ENCODE measurements at places on chromosomes 5 and 9.

- H3K27me3 ChIP-seq, result no peaks in the 10 kb centered on the region
- no peaks in the 10 kb centered on the region for H3K36me3 ChIP-seq
- no peak overlapping the region for H3K4me3 ChIP-seq
- no peak overlapping the region for H3K27ac ChIP-seq
- peaks cover 21% of the 10 kb centered on the region for H3K4me1 ChIP-seq
- DNase-seq, result no peak
Measured at GRCh38 chr9:1001838-1002237, 25.4 kb downstream of the DMRT3 start.

DNA sequence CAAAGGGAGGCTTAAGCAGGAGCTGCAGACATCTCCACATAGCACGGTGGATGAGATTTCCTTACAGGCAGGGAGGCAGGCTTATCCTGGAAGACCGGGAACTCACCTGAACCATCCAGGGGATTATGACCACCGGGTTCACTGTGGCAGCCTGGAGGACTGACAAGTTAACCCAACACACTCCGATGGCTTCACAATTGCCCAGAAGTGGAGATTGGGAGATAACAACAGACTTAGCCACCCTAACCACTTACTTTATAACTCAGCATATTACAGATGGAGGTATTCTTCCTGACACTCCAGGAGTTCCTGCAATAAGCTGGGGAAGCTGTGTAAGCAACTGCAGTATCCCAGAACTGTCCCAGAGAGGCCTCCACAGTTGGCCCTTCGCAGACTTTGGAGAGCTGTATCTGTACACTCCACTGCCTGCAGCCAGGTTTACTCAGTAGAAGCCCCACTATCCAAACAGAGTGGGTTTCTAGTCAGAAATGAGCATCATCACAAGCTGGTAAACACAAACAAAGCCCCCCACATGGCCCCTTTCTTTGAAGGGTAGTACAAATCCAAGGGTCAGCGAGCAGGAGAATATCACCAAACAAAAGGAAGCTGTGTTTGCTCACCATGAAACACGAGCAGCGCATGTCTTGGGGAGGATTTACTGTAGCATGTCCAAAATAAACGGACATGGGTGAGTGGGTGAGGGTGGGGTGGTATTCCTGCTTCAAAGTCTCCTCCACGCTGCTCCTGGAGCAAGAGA, 462.2 kb downstream of the RASEF start:
- no peaks in the 10 kb centered on the region for H3K36me3 ChIP-seq
- no peaks in the 10 kb centered on the region for H3K27me3 ChIP-seq
- no peak overlapping the region for H3K4me3 ChIP-seq
- no peak for DNase-seq
- no peaks in the 10 kb centered on the region for H3K4me1 ChIP-seq

DNA sequence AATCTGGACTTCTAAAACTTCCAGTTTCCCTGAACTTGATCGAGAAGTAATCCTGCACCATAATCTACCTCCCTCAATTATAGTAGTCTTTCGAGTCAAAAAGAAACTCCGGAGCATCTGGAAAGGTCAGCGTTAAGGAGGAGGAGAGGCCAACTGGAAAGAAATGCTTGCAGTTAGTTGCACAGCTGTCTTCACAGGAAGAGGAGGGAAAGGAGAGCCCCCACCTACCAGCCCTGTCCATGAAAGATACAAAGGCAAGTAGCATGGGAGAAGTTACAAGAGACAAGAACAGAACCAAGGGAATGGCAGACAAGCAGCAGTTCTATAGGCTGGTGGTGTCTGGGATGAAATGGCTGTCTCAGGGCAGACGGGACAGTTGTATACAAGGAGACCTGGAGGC, 170.6 kb downstream of the RAB3C start:
- no peaks in the 10 kb centered on the region for H3K27me3 ChIP-seq
- no peaks in the 10 kb centered on the region for H3K4me1 ChIP-seq
- H3K27ac ChIP-seq, result no peak overlapping the region
- no peak for DNase-seq
- no peaks in the 10 kb centered on the region for H3K36me3 ChIP-seq
- H3K4me3 ChIP-seq, result no peak overlapping the region

DNA sequence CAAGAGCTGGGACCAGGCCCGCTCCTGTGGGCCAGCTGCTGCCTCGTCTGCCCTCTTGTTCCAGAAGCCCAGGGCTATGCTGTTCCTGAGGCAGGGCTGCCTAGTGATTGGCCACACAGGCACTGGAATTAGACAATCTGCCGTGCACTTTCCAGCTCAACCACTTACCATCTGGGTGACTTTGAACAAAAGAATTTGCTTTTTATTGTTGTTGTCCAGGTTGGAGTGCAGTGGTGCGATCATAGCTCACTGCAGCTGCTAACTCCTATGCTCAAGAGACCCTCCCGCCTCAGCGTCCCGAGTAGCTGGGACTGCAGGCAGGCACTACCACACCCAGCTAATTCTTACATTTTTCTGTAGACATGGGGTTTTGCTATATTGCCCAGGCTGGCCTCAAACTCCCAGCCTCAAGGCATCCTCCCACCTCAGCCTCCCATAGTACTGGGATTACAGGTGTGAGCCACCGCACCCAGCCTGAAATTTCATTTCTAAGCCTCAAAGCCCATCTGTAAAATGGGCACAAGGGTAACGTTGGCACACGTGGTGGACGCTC, 1.2 kb upstream of the NEK6 start:
- no peak for DNase-seq
- H3K4me3 ChIP-seq, result no peak overlapping the region
- 0 out of 2 replicates have a peak, but pooled peaks cover 5% of the 10 kb centered on the region for H3K27me3 ChIP-seq
- no peaks in the 10 kb centered on the region for H3K36me3 ChIP-seq
- H3K27ac ChIP-seq, result no peak overlapping the region

- H3K27ac ChIP-seq, result peak overlapping the region; percentile 69
- H3K4me1 ChIP-seq, result peaks cover 34% of the 10 kb centered on the region
- H3K27me3 ChIP-seq, result no peaks in the 10 kb centered on the region
- no peaks in the 10 kb centered on the region for H3K36me3 ChIP-seq
- H3K4me3 ChIP-seq, result peak overlapping the region; percentile 38
Measured at GRCh38 chr9:33153666-33154065, 13.5 kb downstream of the B4GALT1 start.

DNA sequence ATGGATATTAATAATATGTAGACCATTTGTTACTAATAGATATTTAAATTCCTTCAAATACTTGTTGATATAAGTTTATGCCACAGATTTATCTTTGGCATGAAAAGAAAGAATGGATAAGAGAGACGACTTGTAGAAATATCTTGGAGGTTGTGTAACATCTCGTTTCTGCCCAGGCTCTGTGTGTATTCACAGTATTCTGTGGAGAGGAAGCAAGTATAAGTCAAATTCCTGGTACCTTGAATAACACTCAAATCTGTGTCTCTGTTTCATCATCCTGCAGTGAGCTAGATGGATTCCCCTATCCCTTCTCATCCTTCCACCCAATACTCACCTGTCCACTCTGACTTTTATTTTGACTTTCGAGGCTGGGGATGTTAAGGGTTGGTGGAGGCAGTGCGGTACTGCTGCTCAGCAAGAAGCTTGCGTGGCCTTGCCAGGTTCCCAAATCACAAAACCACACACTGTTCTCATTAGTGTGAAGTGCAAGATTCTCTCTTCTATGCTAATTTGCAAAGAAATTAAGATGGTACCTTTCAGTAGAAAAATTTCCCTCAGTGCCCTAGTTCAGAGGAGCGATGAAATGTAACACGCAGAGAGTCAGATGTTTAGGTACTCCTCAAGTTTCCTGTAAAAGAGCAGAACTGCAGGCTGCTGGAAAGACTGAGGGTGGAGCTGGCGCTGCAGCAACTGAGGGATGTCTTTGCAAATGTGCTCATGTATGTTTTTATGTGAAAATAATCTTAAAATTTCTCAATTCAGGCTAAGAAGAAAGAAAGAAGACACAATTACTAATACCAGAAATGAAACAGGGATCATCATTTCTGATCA, 42.6 kb upstream of the ANKRD18A start:
- H3K4me3 ChIP-seq, result no peak overlapping the region
- no peaks in the 10 kb centered on the region for H3K36me3 ChIP-seq
- no peak overlapping the region for H3K27ac ChIP-seq
- no peak for DNase-seq
- no peaks in the 10 kb centered on the region for H3K4me1 ChIP-seq

DNA sequence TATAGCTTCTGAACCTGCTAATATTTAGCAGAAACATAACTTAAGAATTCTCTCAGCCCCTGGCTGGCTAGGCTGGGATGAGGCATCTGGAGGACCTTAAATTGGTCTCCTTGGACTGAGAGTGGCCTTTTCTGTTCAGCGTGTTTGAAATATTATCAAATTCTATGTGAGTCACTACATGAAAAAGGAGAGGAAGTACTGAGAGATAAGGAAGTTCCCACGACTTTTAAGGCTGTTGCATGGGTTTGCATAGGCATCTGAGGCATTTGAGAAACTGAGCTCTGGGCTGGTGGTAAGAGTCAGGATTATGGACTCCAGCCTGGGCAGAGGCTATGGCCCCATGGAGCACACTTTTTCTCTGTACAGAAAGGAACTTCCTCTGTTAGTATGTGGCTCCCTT, 816.2 kb upstream of the GRAMD2B start:
- DNase-seq, result no peak
- no peaks in the 10 kb centered on the region for H3K27me3 ChIP-seq
- no peaks in the 10 kb centered on the region for H3K36me3 ChIP-seq
- no peak overlapping the region for H3K4me3 ChIP-seq
- no peak overlapping the region for H3K27ac ChIP-seq

GRCh38 chr5:133331941-133332340, 280.1 kb downstream of the HSPA4 start:
- H3K36me3 ChIP-seq, result no peaks in the 10 kb centered on the region
- no peak overlapping the region for H3K4me3 ChIP-seq
- H3K4me1 ChIP-seq, result peaks cover 20% of the 10 kb centered on the region
- H3K27me3 ChIP-seq, result no peaks in the 10 kb centered on the region
- no peak for DNase-seq
- no peak overlapping the region for H3K27ac ChIP-seq

- H3K27ac ChIP-seq, result peak overlapping the region; percentile 20
- no peaks in the 10 kb centered on the region for H3K36me3 ChIP-seq
- H3K4me3 ChIP-seq, result peak overlapping the region; percentile 74
- H3K27me3 ChIP-seq, result peaks cover 27% of the 10 kb centered on the region
- DNase-seq, result peak; percentile 25
Measured at GRCh38 chr9:89606049-89606623, 1.3 kb downstream of the GADD45G start.

GRCh38 chr5:168434001-168434400, 52.3 kb upstream of the RARS1 start:
- H3K4me1 ChIP-seq, result no peaks in the 10 kb centered on the region
- H3K36me3 ChIP-seq, result no peaks in the 10 kb centered on the region
- H3K27ac ChIP-seq, result no peak overlapping the region
- no peak for DNase-seq
- no peaks in the 10 kb centered on the region for H3K27me3 ChIP-seq

DNA sequence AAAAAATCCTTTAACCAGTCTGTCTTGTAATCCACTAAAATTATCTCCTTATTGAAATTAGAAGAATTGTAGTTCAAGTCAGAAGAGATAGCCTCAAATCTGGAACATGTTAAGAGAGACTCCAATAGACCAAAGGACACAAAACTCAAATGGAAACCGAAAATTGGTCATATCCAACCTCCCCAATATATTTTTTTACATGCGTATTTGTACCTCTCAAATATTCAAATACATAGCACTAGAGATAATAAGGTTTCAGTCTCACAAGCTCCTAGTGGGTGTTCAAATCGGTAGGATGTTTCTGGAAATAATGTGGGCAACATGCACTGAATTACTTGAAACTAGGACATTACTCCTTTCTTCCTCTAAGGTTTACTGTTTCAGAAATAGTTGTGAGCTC, 33.5 kb downstream of the EPB41L4A start:
- no peaks in the 10 kb centered on the region for H3K27me3 ChIP-seq
- no peaks in the 10 kb centered on the region for H3K4me1 ChIP-seq
- no peak for DNase-seq
- H3K36me3 ChIP-seq, result no peaks in the 10 kb centered on the region

- no peak overlapping the region for H3K27ac ChIP-seq
- no peaks in the 10 kb centered on the region for H3K4me1 ChIP-seq
- no peak overlapping the region for H3K4me3 ChIP-seq
- no peaks in the 10 kb centered on the region for H3K36me3 ChIP-seq
- DNase-seq, result no peak
- no peaks in the 10 kb centered on the region for H3K27me3 ChIP-seq
Measured at GRCh38 chr5:173010547-173011464, 27.2 kb downstream of the ATP6V0E1 start.

DNA sequence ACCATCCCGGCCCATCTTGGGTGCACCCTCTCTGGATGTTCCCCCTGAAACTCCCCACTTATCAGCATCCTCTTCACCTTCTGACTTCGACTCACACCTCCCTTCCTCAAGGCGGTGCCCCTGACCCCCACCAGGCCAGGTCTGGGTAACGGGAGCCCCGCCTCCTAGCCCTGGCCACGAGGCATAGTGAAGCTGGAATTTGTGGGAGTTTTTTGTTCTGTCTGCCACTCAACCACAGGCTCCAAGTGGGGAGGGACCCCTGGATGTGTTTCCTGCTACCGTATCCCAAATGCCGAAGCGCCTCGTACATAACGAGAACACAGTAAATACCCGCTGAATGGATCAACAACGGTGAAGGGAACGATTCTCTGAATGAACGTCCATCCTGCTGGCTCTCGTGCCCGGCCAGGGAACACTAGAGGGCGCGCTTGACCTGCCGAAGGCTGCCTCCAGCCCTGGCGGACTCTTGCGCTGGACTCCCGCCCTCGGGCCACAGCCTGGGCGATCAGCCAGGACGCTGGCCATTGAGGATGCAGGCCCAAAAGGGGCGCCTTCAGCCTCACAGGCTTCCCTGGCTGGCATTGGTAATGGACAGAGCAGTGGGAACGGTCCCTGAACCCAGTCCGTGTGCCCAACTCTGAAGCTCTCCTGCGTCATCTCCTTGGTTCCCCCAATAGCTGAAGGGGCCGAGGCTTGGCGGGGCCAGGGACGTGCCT, 47.3 kb upstream of the PHYKPL start:
- H3K27me3 ChIP-seq, result peaks cover 89% of the 10 kb centered on the region
- peak; percentile 48 for DNase-seq
- no peak overlapping the region for H3K4me3 ChIP-seq
- no peak overlapping the region for H3K27ac ChIP-seq
- H3K36me3 ChIP-seq, result no peaks in the 10 kb centered on the region

- no peaks in the 10 kb centered on the region for H3K27me3 ChIP-seq
- no peak overlapping the region for H3K27ac ChIP-seq
Measured at GRCh38 chr5:169691471-169691870, 54.4 kb downstream of the DOCK2 start.

GRCh38 chr5:142248853-142249462, 75.9 kb downstream of the SPRY4 start:
- H3K4me3 ChIP-seq, result no peak overlapping the region
- H3K36me3 ChIP-seq, result no peaks in the 10 kb centered on the region
- no peak for DNase-seq
- H3K4me1 ChIP-seq, result no peaks in the 10 kb centered on the region
- no peaks in the 10 kb centered on the region for H3K27me3 ChIP-seq
- no peak overlapping the region for H3K27ac ChIP-seq

- H3K27me3 ChIP-seq, result peaks cover 39% of the 10 kb centered on the region
- no peak within 1 kb of the TSS for H3K27ac ChIP-seq
- DNase-seq, result no peak
- H3K36me3 ChIP-seq, result no peaks in the 10 kb centered on the region
Measured at GRCh38 chr9:132878695-132879456, at the start of gene SPACA9. Gene SPACA9 (plus strand): TSS chr9:132878898. CDS start chr9:132883948, 5,050 bp downstream.

GRCh38 chr5:132692632-132692967, 18.8 kb downstream of the IL4 start:
- H3K4me3 ChIP-seq, result no peak overlapping the region
- H3K27me3 ChIP-seq, result no peaks in the 10 kb centered on the region
- H3K27ac ChIP-seq, result no peak overlapping the region
- no peaks in the 10 kb centered on the region for H3K36me3 ChIP-seq
- peaks cover 5% of the 10 kb centered on the region for H3K4me1 ChIP-seq
- DNase-seq, result no peak

GRCh38 chr5:122877518-122877917, 32.1 kb downstream of the SNX24 start:
- H3K27me3 ChIP-seq, result no peaks in the 10 kb centered on the region
- no peak overlapping the region for H3K27ac ChIP-seq
- no peak overlapping the region for H3K4me3 ChIP-seq
- 0 out of 2 replicates have a peak, but pooled peaks cover 3% of the 10 kb centered on the region for H3K4me1 ChIP-seq
- no peak for DNase-seq
